ENCODE measurements at places on chromosomes 7 and 10.

- DNase-seq = no peak
Measured at GRCh38 chr7:19798986-19799385, 25.6 kb upstream of the TMEM196 start.

- no peak for DNase-seq
Measured at GRCh38 chr10:131199646-131200045, 111.9 kb downstream of the TCERG1L start.

- no peak for DNase-seq
Measured at GRCh38 chr7:15915686-15916293, 229.3 kb upstream of the MEOX2 start.

DNA sequence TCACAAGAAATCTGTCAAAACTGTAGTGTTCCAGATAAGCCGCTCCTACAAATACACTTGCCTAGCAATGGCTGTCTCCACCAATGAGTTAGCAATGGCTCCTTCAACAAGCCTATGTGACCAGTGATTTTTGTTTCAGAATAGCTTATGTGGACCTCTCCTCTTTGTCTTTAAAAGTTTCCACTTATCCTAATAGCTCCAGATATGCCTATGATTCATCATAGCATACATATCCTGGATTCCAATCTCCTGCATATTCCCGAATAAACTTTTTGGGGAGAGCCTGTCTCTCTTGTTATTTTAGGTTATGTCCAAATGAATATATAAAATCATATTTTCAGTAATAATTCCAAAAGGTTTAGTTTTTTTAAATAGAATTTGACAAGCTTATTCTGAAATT, 510.6 kb downstream of the ARL4A start:
- DNase-seq = no peak

GRCh38 chr10:103814626-103815370, 40.6 kb downstream of the SH3PXD2A start:
- no peak for DNase-seq

DNA sequence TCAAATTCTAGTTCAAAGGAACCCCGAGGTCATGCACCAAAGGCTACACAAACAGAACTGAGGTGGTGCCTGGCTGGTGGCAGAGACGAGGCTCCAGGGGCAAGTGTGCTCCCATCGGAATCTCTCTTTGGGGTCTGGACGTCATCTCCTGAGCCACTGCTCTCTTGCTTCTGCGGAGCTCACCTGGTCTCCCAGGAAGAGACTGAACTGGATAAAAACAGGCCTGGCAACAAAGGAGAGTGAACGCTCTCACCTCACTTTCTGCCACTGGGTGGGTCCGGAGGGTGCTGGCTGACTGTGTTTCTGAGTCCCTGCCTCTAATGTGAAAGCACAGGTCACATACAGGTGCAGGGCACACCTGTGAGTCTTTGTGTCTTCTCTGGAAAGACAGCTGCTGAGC, 22.4 kb downstream of the VIPR2 start:
- no peak for DNase-seq

DNA sequence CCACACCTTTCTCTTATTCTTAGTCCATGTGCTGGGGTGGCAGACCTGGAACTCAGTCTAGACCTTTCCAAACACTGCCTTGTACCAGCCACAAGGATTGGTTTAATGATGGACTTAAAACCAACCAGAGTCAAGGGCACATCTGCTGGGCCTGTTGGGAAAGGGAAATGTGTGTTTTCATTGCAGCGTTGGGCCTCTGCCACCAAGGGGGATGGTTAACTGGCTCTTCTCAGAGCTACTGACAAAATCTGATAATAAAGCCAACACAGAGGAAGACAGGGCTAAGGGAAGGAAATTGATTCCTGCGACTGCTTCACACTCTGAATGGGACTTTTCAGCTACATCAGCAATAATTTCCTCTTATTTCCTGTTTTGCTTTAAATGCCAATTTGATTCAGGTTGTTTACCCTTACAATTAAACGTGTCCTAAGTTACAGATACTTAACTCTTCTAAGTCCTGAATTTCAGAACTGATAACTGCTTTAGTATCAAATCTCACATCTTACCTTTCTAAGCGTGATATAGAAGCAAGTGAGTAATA, 68.4 kb upstream of the MALRD1 start:
- DNase-seq = no peak

DNA sequence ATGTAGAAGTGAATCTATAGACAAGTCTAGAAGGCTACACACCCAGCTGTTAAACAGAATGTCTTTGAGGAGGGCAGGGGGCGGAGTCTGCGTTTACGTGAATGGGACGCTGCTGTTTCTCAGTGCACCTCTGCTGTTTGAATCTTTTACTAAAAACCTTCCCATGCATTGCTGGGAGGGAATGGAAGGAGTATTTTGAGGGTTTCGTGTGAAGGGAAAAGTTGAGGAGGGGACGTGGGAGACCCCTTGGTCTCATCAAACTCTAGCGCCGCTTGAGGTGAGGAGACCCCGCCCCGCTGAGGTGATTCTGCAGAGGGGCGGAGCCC, 492 bp upstream of the VCL start:
- DNase-seq = no peak

GRCh38 chr10:59269651-59270050, 92.7 kb downstream of the FAM13C start:
- DNase-seq = no peak

DNA sequence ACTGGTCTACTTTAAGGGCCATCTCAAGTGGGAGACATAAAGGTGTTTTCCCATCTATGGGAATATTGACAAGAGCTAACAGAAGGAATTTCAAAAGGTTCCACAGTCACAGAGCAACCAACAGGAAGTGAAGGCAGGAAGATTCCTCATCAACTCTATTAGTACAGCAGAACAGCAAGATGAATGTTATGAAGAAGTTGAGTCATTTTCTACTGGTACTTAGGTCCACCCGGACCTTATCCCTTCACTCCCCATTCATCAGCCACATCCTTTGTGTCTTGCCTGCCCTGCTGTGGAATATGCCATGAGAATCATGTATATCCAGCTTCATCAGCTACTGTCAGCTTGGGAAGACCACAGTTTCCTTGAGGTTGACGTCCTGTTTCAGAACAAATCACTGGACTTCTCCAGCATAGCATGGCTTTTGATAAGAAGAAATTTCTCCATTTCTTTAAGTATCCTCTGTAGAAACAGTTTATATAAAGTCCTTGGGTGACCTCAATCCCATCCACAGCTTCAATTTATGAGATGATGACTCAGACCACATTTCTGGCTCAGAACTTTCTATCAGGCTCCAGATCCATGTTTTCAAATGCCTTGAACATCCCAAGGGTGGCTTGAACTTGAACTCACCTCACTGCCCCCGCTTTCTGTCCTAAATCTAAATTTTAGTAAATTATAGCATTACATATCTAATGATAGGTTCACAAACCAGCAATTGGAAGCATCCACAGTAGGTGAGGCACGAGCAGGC, 84.9 kb upstream of the AGK start:
- DNase-seq = no peak

- no peak for DNase-seq
Measured at GRCh38 chr7:33591490-33591889, 313.8 kb upstream of the BMPER start.

DNA sequence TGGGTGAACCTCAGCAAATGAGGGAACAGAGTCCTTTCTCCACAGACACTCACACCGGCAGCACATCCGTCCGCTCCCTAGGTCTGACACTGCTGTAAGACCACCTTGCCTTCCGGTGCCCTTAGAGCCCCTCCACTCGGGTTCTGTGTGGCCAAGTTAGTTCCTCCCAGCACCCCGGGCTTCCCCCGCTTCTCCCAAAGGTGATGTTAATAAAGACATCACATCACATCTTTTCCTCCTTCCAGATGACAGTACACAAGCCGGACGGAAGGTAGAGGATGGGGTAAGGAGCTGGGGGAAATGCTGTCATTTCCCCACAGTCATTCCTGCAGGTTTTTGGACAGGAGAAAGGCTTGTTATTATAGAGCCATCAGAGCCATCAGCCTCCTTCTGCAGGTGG, 42.3 kb downstream of the OAT start:
- no peak for DNase-seq

GRCh38 chr7:3002631-3003030, 41.0 kb downstream of the CARD11 start:
- no peak for DNase-seq

- DNase-seq = no peak
Measured at GRCh38 chr10:125017547-125018298, 75.8 kb downstream of the ZRANB1 start.

DNA sequence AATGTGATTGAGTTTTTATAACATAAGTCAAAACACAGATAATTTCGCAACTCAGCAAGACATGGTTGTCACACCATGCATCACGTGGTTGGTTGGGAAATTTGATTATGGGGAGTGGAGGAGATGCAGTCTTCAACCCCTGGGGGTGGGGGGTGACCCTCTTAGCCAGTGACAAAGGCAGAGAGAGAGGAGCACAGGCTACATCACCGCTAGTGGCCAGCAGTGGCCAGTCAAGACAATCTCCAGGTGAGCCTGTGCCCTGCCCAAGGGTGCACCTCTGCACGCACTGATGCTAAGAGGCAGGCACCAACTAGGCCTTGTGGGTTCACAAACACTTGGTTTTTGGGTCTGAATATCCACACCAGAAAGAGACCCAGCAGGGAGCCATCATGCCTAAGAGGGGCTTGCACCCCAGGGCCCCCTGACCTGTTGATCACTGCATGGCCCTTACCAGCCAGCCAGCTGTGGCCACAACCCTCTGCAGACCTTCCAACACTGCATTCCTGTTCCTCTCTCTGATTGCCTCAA, 244.4 kb downstream of the FANK1 start:
- DNase-seq = no peak
